ENCODE measurements at places on chromosomes 12 and 14.

DNA sequence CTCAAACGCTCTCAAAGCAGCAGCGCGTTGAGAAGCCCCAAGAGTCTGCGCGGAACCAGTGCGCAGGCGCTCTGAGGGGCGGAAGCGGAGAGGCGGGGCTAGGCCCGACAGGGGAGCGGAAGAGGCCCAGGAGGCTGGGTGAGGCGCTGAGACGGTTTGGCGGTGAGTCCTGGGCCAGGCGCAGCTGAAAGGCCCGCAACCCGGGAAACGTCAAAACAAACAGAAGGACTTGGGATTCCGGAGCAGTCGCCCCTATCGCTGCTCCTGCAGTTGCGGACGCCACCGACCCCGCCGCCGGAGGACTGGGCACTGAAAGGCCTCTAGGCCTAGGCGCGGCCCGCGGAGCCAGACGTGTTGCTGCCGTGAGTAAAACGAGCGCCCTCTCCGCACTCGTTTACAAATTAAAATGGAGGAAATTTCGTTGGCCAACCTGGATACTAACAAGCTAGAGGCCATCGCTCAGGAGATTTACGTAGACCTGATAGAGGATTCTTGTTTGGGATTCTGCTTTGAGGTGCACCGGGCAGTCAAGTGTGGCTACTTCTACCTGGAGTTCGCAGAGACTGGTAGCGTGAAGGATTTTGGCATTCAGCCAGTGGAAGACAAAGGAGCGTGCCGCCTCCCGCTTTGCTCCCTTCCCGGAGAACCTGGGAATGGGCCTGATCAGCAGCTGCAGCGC lies at the start of gene ATXN7L3B:
TSS of gene ATXN7L3B (plus strand) at position 129 of the 679 bp plus-strand sequence. CDS start at position 407, 278 bp downstream.
- DNase-seq: peak; percentile 93

- no peak for DNase-seq
These were observed 65.2 kb downstream of the PPP2R5E start for GRCh38 chr14:63478010-63478409.

DNA sequence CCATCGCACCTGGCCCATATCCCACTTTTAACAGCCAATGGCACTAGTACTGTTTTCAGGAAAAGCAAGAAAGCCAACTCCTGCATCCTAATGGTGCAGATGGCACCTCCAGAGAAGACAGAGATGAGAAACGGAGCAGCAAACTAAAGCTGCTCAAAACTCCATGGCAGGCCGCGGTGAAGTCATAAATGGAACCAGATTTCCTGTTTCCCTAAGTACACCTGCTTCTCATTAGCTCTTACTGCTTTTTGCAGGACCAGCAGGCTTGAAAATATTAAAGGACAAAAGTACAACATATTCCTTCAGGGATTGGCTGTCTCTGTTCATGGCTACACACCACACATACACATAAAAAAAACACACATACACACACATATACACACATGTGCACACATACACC lies 36.7 kb upstream of the LGALS3 start:
- DNase-seq: no peak

- DNase-seq: no peak
These were observed at the start of gene RGS6 for GRCh38 chr14:71932229-71932981. Gene RGS6 (plus strand): TSS chr14:71932429.

DNA sequence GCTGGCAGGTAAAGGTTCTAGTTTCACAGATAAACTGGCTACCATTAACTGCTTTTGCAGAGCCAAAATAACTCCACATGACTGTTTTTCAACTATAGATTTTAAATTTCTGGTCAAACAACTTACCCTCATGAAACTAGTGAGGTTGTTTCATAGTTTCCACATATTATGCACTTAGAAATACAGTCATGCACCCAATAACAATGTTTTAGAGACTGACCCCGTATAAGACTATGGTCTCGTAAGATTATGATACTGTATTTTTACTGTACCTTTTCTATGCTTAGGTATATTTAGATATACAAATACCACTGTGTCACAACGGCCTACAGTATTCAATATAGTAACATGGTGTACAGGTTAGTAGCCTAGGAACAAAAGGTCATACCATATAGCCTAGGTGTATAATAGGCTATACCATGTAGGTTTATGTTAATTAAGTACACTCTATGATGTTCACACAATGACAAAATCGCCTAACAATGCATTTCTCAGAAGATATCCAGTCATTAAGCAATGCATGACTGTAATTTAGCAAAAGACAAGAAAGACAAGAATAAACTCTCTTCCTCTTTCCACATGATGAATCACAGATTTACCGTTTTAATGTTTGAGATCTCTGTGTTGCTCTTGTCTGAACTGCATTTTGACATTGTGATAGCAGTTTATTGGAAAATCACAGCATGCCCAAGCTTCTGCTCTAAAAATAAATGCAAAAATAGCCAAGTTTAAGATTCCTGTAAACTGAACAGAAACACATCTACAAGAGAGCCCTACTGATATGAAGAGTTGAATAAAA lies 17.1 kb downstream of the DICER1 start:
- no peak for DNase-seq

- no peak for DNase-seq
These were observed 791 bp upstream of the RNF41 start for GRCh38 chr12:56222531-56222895.

- no peak for DNase-seq
These were observed 267.0 kb downstream of the DACT1 start for GRCh38 chr14:58904776-58905175.

DNA sequence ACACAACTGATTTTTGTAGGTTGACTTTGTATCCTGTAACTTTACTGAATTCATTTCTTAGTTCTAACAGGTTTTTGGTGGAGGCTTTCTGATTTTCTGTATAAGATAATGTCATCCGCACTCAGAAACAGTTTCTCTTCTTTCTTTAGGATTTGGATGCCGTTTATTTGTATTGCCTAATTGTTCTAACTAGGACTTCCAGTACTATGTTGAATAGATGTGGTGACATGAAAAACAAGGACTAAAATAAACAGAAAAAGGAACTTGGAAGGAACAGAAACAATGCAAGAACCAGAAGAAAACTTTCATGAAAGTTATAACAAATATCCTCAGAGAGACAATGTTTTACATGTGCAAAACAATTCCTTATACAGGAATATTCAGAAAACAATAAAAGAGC lies 100.3 kb downstream of the GTF2A1 start:
- DNase-seq: no peak

DNA sequence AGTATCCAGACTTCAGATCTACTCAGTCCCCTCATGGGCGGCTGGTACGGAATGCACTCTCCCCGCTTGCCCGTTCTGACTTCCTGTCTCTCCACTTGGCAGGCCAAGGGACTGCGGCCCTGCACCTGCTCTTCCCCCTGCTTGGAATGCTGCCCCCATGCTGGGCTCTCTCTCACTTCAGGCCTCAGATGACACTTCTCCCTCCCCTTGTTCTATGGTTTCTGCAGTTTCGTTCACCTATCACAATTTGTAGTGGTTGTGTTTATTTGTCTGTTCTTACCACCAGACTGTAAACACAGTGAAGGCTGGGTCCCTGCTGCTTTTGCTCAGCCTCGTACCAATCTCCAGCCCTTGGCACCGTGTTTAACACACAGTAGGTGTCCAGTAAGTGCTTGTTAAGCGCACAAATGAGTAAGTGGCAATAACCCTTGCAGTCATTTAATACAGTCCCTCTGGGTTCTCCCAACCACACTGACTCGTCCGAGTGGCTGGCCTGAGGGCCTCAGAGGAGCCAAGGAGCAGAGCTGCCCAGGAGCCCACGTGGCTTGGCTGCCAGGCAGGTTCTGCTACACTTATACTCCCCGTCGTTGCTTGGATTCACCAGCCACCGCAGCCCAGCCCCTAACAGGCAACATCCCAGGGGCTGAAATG lies 11.8 kb downstream of the SLC6A12 start:
- DNase-seq: no peak

DNA sequence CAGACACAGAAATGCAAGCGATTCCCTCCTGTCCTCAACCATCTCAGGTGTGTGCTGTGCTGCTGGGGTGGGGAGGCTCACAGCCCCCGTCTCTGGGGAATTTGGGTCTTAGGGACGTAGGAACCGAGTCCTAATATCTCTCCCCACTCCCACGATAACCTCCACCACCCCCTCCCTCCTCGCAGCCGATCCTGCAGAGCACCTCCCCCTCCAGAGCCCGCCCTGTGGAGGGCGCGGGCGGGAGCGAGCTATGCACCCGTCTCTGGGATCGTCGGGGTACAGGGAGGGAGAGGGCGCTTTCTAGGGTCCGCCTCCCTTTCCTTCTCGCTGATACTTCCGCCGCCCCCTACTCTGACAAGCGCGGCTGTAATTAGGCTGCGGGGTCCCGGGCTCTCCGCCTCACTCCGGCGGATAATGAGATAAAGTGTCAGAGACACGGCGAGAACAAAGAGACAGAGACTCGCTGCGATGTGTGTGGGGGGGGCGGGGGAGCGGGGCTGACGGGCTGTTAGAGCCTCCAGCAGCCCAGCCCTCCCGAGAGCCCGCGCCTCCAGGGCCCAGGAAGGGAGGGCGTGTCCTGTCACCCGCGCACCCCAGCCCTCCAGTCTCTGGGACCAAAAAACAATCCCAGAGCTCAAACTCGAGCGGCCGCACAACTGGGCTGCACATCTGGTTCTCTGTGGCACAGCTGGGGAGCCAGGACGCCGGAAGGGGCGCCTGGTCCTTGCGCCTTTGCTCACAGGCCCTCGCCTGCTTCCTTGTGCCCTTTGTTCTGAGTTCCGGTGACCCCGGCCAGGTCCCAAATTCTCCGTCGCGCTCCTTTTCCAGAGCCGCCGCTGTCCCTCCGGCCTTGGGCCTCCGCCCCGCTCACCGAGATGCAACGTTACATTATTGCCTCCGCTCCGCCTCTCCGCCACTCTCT lies 8.7 kb downstream of the SHMT2 start:
- no peak for DNase-seq

DNA sequence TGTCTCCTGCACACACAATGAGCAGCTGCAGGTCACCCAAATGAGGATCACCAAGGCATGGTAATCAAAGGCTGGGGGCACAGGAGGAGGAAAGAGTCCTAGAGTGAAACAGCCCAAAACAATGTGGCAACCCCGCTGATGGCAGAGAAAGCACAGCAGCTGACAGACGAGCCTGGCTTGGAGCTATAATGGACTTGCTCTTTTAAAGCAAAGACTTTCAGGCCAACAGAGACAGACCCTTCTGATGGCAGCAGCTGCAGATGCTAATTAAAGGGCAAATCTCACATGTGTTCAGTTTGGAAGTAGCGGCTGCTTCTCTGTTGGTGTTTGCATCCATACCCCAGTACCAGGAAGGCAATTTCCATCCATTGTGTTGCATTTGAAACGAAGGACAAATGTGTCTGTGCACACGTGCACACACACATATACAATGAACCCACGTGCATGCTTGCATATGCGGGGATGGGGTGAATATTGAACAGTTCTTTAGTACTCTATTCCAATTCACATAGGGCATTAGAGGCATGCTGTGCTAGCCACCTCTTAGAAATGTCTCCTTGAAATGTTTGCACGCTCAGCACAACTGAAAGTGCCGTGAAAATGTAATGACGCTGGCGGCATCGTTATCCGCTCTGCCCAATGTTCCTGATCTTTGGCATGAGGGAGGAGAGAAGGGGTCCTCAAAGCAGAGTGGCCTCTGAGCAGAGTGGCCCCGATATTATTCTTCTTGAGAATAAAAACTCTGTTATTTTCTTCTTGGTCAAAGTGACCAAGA lies 38.1 kb downstream of the CIT start:
- no peak for DNase-seq

- DNase-seq: no peak
These were observed 42.8 kb downstream of the KDM2B start for GRCh38 chr12:121537814-121538698.

- no peak for DNase-seq
These were observed 329.3 kb upstream of the OR4E1 start for GRCh38 chr14:22002860-22003284.

- peak; percentile 63 for DNase-seq
These were observed 88.9 kb upstream of the FRMD6 start for GRCh38 chr14:51562816-51563215.

DNA sequence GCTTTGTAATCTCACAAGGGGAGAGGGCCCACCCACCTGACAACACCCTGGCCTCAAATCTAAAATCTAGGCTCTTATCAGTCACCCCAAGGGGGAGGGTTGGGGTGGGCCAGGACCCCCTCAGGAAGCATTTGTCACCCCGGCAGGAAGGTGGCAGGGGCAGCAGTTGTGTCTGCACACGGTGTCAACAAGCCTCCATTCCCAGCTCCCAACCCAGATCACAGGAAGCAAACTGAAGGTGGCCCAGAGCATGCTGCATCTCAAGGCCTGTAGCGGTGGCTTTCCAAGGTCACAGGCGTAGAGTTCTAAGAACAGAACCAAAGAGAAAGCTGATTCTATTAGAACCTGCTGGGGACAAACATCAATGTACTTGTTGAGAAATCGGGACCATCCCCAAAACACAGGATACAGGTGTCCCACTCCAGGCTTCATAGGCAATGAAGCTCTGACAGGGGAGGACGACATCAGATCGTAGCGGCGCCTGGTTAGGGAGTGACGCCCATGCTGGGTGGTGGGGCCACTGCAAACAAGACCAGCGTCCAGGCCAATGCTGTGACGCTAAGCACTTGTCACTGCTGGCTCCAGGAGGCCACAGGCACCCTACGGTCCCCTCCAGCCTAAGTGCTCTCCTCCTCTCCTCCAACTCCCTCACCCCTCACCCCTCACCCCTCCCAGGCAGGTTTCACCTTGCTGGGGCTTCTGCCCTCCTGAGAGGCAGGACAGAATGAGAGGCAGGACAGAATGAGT lies 52.9 kb downstream of the CCDC88C start:
- no peak for DNase-seq

DNA sequence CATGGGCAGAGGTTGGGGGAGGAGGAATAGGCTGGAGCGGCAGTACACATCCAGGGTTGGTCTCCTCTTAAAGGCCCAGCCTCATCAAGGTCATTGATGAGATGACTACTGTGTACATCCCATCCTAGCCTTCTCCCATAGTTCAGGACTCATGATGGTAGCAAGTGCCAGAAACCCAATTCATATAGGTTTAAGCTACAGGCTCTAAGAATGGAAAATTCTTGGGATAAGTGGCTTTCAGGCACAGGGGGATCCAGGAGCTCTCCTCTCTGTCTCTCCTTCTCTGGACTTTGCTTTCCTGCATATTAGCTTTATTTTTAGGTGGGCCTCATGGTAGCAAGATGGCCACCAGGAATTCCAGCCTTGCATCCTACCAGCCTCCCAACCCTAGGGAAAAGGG lies 6.3 kb downstream of the SDSL start:
- DNase-seq: no peak

DNA sequence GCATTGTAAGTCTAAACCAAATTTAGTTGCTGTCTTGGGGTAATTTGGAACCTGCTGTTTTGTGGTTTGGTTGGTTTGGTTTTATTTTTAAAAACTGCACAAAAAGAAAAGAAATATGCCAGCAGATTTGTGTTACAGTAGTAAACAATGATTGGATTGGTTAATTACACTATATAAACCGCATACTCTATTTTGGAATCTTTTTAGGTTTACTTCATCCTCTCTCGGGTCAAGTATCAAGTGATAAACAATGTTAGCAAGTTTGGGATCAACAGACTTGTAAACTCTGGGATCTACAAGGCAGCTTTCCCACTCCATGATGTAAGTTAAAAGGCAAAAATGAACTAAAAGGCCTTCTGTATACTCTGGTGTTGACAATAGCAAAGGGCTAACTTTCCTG lies 132.4 kb downstream of the ANO6 start:
- DNase-seq: no peak

All from HT1080 (cell line).